ENCODE measurements at places on chromosomes 5 and 9. TPM values are rescaled to one million over a fixed set of nuclear protein-coding genes. Genes with fewer than 3 reads are reported as not detected.

DNA sequence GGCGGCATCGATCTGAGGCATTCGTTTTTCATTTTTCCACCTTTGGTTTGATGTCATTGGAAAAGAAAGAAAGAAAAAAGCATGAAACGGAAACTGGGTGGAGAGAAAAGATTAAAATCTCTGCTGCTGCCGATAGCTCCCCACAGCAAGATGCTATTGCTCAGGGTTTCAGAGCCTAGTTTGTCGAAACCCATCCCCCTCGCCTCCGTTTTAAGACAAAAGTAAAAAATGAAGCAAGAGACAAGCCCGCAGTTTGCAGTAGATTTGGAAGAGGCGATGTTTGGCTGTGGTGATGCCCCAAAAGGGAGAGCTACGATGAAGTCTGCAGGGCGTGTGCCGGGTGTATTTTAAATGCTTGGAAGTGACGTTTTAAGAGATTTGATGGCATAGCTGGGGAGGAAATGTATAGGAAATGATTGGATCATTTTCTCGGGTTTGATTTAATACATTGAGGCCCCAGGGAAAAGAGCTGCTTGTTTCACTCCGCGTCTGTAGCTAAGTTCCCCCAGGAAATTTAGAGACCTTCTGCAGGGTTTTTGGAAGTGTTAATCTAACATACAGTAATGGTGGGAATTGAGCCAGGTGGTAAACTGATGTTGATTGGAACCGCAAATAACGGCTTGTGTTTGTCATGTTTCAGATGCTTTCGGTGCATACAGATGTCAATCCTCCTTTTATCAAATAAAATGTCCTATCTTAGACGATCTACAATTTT lies 909 bp downstream of the NDFIP1 start:
- peak overlapping the region; percentile 89 for H3K4me3 ChIP-seq
- H3K36me3 ChIP-seq = no peaks in the 10 kb centered on the region
- DNase-seq = no peak
- H3K27me3 ChIP-seq = no peaks in the 10 kb centered on the region
- peak overlapping the region; percentile 99 for H3K27ac ChIP-seq
- peaks cover 18% of the 10 kb centered on the region for H3K4me1 ChIP-seq

Gene IL9
- not detected for total RNA-seq

DNA sequence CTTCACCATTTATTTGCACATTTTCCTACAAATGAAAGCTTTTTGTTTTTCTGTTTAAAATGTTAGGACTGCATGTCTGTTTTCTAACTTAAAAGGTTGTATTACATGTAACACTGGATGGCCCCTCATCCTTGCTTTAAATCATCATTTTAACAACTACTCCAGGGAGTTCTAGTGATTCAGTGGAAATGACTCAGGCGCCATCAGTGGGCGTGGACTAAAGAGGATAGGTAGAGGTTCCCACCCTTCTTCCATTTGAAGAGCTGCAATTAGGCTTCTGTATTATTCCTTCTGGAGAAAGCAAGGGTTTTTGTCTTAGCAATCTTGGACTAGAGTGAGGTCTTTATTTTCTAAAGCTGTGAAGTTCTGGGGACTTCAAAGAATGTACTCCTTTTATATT lies 213.7 kb downstream of the TMEM38B start:
- H3K27ac ChIP-seq = no peak overlapping the region
- no peak for DNase-seq
- H3K4me3 ChIP-seq = no peak overlapping the region
- no peaks in the 10 kb centered on the region for H3K4me1 ChIP-seq
- H3K27me3 ChIP-seq = no peaks in the 10 kb centered on the region
- no peaks in the 10 kb centered on the region for H3K36me3 ChIP-seq

- no peak overlapping the region for H3K27ac ChIP-seq
- no peaks in the 10 kb centered on the region for H3K4me1 ChIP-seq
- no peak for DNase-seq
- no peaks in the 10 kb centered on the region for H3K36me3 ChIP-seq
- H3K4me3 ChIP-seq = no peak overlapping the region
Observed at GRCh38 chr9:74499111-74499601, 2.0 kb downstream of the RORB start.

- no peaks in the 10 kb centered on the region for H3K36me3 ChIP-seq
- H3K27me3 ChIP-seq = no peaks in the 10 kb centered on the region
- no peaks in the 10 kb centered on the region for H3K4me1 ChIP-seq
- no peak overlapping the region for H3K4me3 ChIP-seq
Observed at GRCh38 chr5:95973793-95974325, 12.2 kb upstream of the ELL2 start.

DNA sequence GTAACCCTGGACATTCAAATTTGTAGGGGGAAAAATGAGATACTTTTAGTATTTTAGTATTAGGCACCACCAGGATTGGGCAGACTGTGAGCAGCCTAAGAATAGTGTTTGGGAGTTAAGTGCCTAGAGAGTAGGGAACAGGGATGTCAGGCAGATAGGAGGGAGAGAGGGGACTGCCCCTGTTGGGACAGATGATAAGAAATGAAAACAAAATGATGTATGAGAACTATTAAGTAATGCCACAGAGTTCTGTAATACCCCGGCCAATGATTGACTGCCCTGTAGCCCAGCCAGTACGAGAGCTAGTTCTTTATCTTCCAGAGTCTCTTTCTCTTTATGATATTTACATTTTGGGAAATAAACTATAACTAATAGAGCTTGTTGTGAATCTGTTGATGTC lies 24.4 kb downstream of the ARHGAP26 start:
- no peaks in the 10 kb centered on the region for H3K27me3 ChIP-seq
- no peak overlapping the region for H3K27ac ChIP-seq
- no peaks in the 10 kb centered on the region for H3K36me3 ChIP-seq
- no peak for DNase-seq
- H3K4me1 ChIP-seq = peaks cover 9% of the 10 kb centered on the region
- H3K4me3 ChIP-seq = no peak overlapping the region

DNA sequence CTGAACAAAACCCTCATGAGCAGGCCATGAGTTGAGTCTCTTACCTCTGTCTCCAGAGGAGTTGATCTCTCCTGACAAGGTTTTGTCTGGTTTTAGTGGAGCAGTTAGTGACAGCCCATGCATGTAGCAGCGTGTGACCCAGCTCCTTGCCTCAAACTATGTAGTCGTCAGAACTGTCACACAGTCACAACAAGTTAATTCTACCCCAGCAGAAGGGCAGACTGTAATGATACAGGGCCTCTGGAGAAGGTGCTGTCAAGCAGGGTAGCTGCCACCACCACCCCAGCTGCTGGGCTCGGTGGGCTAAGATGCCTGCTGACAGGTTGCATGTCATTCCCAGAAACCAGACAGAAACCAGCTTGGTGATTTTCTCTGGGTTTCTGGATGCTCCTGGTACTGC lies 194.5 kb downstream of the PSAT1 start:
- no peak for DNase-seq
- H3K4me3 ChIP-seq = no peak overlapping the region
- H3K36me3 ChIP-seq = no peaks in the 10 kb centered on the region
- H3K4me1 ChIP-seq = no peaks in the 10 kb centered on the region
- H3K27me3 ChIP-seq = no peaks in the 10 kb centered on the region

GRCh38 chr5:84069608-84070179 lies 315.0 kb downstream of the EDIL3 start:
- DNase-seq = no peak
- no peak overlapping the region for H3K4me3 ChIP-seq
- H3K36me3 ChIP-seq = no peaks in the 10 kb centered on the region
- H3K4me1 ChIP-seq = no peaks in the 10 kb centered on the region
- H3K27me3 ChIP-seq = peaks cover 4% of the 10 kb centered on the region

Gene AGXT2
- total RNA-seq = not detected

Gene GRIN3A
- total RNA-seq = 0.06 TPM

DNA sequence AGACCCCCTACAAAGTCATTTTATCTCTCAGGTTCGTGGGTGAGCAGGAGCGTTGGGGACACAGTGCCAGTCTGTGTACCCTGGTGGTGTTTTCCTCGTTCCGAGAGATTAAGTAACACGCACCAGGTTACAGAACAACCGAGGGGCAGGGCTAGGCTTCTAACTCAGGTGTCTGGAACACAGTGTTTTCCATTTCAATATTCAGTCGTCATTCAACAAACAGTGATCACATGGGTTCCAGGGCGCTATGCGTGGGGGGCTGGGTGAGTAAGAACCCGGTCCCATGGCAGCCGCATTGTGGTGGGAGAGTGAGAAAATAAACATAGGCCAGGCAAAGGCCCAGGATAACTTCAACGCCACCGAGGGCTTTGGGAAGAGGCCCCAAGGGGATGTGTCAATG lies 55.9 kb upstream of the RNU6ATAC start:
- no peaks in the 10 kb centered on the region for H3K4me1 ChIP-seq
- H3K36me3 ChIP-seq = no peaks in the 10 kb centered on the region
- no peaks in the 10 kb centered on the region for H3K27me3 ChIP-seq
- DNase-seq = no peak

Gene GARNL3
- total RNA-seq = 2.3 TPM

DNA sequence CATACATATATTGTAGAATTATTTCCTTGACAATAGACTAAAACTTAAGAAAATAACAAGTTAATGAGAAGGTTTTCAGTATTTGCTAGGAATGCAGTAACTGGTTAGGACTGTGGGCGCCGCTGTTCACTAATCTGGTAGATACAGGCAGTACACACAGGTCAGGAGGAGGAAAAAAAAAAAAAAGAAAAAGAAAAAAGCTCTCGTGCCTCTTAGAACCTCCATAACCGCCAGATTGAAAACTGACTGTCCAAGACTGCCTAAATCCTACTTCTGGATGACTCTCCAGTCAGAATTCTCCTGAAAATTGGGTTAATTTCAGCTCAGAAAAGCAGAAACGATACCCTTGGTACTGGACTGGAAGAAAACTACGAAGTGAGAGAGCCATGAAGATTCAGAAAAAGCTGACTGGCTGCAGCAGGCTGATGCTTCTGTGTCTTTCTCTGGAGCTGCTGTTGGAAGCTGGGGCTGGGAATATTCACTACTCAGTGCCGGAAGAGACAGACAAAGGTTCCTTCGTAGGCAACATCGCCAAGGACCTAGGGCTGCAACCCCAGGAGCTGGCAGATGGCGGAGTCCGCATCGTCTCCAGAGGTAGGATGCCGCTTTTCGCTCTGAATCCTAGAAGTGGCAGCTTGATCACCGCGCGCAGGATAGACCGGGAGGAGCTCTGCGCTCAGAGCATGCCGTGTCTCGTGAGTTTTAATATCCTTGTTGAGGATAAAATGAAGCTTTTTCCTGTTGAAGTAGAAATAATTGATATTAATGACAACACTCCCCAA lies at the start of gene PCDHGA1:
PCDHGA1 (plus strand) TSS at position 216 of the 782 bp plus-strand sequence.
- H3K4me3 ChIP-seq = no peak within 1 kb of the TSS
- H3K27ac ChIP-seq = no peak within 1 kb of the TSS
- H3K4me1 ChIP-seq = no peaks in the 10 kb centered on the region
- DNase-seq = no peak

Gene CCDC171
- total RNA-seq = 2.7 TPM

DNA sequence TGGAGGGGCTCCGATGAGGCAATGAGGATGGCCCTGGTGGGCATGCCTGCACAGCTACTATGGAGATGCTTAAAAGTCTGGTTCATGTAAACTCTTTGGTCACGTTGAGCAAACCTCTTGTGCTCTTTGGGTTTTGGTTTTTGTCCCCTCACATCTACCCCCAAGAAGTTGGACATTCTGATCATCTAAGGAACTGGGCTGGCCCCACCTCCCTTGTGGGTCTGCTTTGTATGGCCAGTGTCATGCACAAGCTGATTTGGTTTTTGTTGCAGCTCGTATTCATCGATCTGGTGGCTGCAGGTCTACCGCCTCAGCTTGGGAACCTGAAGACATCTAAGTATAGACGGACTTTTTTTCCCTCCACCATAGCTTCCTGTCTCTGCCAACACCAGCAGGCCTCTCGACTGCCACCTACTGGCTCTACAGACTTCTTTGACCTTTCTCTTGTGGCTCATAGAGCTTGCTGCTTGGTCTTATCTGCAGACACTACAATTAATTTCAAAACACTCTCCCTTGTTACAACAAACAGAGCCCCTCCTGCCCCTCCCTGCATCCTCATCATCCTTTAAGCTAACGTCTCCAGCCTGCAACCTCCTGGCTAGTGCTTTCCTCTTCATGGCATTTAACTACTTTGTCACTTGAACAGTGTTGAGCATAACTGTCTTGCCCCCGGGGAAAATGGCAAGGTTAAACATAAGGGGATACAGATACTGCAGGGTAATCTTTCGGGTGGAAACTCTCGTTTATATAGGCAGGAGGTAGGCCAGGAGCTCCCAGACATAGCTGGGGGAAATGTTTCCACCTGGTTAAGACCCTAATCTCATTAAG lies 34.5 kb downstream of the TSTD2 start:
- no peak overlapping the region for H3K4me3 ChIP-seq
- peaks cover 4% of the 10 kb centered on the region for H3K4me1 ChIP-seq
- no peaks in the 10 kb centered on the region for H3K36me3 ChIP-seq
- no peaks in the 10 kb centered on the region for H3K27me3 ChIP-seq
- no peak overlapping the region for H3K27ac ChIP-seq

DNA sequence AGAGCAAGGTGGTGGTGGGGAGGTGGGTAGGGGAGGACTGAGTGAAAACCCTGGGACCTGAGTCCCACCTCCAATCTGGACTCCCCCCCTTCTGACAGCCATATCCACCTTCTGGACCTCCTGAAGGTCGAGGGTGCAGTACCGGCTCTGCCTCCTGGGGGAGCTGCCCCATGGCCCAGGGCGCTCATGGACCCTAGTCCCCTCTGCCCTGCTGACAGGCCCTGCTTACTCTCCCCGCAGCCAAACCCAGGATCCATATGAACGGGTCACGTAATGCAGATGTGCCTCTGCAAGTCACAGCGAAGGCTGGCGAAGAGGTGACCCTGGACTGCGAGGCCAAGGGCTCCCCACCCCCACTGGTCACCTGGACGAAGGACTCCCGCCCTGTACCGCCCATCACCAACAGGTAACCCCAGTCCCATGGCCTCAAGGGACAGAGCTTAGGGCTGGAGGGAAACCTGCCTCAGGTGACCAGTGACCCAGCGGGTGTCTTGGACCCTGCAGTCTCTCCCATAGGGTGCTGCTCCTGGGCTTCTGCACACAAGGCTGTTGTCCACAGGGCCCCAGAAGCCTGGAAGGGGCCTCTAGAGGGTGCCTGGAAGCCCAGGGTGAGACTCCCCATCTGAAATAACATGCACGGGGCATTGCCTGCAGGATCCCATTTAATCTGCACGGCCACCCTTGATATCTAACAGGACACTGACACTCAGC lies 61.7 kb downstream of the HMCN2 start:
- H3K4me3 ChIP-seq = no peak overlapping the region
- H3K36me3 ChIP-seq = no peaks in the 10 kb centered on the region
- H3K27me3 ChIP-seq = no peaks in the 10 kb centered on the region
- no peak for DNase-seq
- H3K4me1 ChIP-seq = no peaks in the 10 kb centered on the region
- H3K27ac ChIP-seq = no peak overlapping the region

DNA sequence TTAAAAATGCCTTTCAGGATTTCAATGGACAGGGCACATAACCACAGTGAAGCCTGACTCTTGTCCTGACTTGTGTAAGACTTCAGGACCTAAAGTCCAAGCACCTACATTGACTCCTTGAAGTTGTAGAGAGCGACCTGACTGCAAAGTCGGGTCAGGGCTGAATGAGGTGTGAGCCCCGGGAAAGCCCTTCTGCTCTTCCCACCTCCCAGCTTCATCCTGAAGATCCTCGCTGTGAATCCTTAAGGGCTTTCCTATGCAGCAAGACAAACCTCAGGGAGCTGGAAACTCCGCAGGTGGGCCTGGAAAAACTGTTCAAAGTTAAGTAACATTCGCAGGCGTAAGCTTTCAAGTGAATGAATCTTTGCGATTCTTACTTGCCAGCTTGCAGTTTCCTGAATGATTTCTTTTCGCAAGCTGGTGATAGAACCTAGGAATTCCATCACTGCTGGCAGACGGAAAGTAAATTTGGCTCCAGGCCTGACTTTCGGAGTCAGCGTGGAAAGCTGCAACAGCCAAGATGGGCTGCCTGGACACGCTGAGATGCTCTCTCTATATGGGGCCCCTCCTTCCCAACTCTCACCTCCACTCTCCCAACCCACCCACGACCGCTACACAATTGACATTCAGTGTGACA lies 10.9 kb downstream of the SEMA5A start:
- no peaks in the 10 kb centered on the region for H3K36me3 ChIP-seq
- no peaks in the 10 kb centered on the region for H3K4me1 ChIP-seq
- H3K4me3 ChIP-seq = no peak overlapping the region
